Left colon (tissue), 2 donors: ENCODE measurements at places on chromosomes 2 and 18. TPM values are rescaled to one million over a fixed set of nuclear protein-coding genes. Genes with fewer than 3 reads are reported as not detected.

The GALR1 gene
- total RNA-seq = 0.11 TPM

The CHRNA1 gene
- 2.3 TPM for total RNA-seq

The VWA3B gene
- 2.9 TPM for total RNA-seq

The SERPINB12 gene
- total RNA-seq = not detected

The KCNK3 gene
- total RNA-seq = 0.79 TPM

The PCARE gene
- total RNA-seq = not detected

The CD8A gene
- 3.2 TPM for total RNA-seq

The DOK1 gene
- total RNA-seq = 16.1 TPM

The MOGAT1 gene
- total RNA-seq = 0.25 TPM

The MRPS5 gene
- 73.1 TPM for total RNA-seq

The SLC14A1 gene
- 0.95 TPM for total RNA-seq

The TP53I3 gene
- total RNA-seq = 91.7 TPM

The ALLC gene
- not detected for total RNA-seq

The ANO7 gene
- total RNA-seq = 114 TPM

The CLEC4F gene
- total RNA-seq = 0.11 TPM

The ZC3H6 gene
- 9.6 TPM for total RNA-seq

The SLC8A1 gene
- 22.6 TPM for total RNA-seq
